Endothelial cell of umbilical vein (primary cell): ENCODE measurements at places on chromosomes 1 and 21. TPM values are rescaled to one million over a fixed set of nuclear protein-coding genes. Genes with fewer than 3 reads are reported as not detected.

RSPH1 gene
- 0.08 TPM in 1 of 2 replicates, not detected in the other for polyA plus RNA-seq

DNA sequence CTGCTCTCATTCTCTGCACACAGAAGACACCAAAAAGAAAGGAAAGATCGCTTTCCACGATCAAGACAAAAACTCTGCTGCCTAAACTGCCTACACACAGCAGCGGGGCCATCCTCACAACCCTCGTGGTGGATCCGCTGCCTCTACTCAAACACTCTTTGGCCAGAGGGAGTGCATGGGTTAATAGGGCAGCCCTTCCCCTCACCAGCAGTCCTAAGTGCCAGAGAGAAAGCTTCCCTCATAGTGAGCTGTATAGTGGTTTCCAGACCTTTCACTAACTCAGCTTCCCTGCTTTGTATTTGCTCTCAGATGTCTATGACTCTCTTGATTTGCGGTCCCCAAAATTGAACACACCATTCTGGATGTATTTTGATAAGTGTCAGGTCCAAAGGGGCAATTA lies 30.9 kb downstream of the GPR161 start:
- no peak for DNase-seq

- no peak for DNase-seq
Observed at GRCh38 chr1:87603626-87604025, 274.9 kb downstream of the LMO4 start.

DNA sequence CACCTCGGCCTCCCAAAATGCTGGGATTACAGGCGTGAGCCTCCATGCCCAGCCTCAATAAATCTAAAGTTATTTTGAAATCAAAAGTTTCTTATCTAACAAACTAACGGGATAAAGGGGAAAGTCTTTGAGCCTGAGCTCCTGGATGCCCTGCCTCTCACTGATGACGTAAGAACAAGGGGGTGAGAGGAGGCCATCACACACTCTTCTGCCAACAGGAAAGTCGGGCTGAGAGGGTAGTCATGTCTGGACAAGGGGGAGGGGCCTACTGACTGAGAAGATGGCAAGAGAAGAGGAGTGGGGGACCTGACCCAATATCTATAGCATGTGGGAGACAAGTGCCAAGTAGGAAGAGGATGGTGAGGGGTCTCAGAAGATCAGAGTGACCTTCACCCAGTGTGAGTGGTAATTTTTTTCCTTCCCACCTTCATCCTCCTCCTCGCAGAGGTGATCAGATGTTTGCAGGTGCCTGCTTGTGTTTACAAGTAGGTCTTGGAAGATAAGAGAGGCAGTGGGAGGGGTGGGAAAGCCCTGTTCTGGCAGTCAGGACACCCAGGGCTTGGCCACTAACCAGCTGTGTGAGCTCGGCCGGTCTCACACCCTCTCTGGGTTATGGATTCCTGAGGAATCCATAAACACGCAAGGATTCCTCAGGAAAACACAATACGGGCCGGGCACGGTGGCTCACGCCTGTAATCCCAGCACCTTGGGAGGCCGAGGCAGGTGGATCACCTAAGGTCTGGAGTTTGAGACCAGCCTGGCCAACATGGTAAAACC lies 9.6 kb downstream of the UQCRHL start:
- DNase-seq = peak; percentile 30

- no peak for DNase-seq
Observed at GRCh38 chr21:32844653-32845436, 73.3 kb upstream of the PAXBP1 start.

- DNase-seq = no peak
Observed at GRCh38 chr1:172298141-172298540, 122.3 kb upstream of the C1orf105 start.
